ENCODE measurements at places on chromosomes 5 and 9.

DNA sequence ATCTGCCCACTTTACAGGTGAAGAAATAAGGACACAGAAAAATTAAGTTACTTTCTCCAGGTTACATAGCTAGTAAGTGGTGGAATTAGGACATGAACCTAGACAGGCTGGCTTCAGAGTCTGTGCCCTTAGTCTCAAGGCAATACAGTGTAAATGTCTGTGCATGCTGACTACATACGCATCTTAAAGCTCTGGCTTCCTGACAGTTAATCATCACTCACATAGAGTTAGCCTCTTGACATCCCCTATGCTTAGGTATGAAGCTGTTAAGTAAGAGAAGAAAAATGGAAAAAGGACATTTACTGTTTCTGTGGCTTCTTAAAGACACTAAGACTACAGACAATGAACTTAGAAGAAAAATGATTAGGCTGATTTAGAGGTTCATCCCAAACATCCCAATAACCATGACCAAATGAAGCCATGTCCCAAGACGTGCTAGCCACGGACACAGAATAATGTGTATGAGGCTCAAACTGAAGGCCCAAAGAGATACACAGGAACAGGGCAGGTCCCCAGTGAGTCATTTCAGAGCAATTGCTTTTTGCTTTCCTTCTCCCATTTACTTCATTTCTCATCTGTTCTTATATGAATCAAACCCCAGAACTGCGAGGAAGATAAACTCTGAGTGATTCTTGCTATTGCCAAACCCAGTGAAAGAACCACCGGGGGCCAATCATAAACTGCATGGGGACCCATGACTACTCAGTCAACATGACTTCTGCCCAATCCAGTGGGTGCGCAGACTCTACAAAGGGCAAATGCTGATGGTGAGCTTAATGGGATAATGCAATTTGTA is 100.0 kb upstream of the IFNK start:
- no peak for DNase-seq

GRCh38 chr5:150167512-150167850 is 903 bp downstream of the CDX1 start:
- no peak for DNase-seq

GRCh38 chr9:115847216-115847615 is 306.4 kb upstream of the PAPPA start:
- DNase-seq, result no peak

- DNase-seq, result no peak
These were observed 451.4 kb upstream of the DAB2 start for GRCh38 chr5:39876146-39876545.

DNA sequence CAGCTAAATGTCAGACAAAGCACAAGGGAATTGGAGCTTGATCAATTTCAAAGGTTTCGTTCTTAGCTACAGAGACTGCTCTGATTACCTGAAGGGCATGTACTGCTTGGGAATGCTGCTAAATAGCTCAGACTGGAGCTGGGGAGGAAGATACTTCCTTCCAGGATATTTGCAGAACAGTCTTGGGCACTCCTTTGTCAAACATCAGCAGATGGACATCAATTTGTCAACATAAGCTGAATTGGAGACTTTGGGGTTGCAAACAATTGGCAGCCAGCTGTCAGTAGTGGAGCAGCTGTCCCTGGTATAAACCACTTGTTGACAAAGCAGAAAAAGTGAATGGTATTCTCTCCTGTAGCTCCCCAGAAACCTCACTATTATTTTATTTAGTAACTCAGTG is 182.0 kb downstream of the CCDC192 start:
- DNase-seq, result no peak

GRCh38 chr9:6305954-6306563 is 22.1 kb upstream of the TPD52L3 start:
- DNase-seq, result peak; percentile 69

DNA sequence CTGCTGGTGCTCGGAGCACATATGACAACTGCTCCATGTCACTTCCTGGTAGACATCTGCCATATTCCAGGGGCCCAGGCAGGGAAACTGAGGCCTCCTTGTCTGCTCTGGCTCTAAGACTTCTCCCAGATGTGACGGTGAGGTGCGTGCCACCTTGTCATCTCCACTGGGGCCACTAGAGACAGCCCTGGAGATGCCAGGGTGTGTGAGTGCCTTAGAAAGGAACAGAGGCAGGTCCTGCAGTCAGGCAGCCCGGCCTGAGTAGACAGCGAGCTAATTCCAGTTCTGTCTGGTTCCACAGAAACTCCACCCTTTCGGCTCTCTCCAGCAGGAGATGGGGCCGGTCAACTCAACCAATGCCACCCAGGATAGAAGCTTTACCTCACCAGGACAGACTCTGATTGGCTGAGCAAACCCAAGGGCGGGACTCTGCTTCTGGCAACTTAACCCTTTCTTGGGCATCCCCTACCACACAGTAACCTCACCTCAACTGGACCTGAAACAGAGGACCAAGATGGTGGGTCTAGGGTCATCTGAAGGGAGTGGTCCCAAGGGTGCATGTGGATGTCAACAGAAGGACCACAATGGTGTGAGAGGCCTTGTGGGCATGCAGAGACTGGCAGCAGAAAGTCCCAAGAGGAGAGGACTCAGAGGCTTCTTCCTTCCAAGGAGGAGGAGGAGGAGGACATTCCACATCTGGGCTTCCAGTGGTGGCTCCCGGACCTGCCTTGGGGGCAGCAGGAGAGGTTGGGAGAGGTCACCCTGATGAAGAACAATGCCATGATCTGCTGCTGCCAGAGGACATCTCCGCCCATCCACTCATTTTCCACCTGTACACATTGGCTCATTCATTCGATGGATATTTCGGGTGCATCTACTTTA is 77.7 kb downstream of the RGS3 start:
- DNase-seq, result peak; percentile 81

DNA sequence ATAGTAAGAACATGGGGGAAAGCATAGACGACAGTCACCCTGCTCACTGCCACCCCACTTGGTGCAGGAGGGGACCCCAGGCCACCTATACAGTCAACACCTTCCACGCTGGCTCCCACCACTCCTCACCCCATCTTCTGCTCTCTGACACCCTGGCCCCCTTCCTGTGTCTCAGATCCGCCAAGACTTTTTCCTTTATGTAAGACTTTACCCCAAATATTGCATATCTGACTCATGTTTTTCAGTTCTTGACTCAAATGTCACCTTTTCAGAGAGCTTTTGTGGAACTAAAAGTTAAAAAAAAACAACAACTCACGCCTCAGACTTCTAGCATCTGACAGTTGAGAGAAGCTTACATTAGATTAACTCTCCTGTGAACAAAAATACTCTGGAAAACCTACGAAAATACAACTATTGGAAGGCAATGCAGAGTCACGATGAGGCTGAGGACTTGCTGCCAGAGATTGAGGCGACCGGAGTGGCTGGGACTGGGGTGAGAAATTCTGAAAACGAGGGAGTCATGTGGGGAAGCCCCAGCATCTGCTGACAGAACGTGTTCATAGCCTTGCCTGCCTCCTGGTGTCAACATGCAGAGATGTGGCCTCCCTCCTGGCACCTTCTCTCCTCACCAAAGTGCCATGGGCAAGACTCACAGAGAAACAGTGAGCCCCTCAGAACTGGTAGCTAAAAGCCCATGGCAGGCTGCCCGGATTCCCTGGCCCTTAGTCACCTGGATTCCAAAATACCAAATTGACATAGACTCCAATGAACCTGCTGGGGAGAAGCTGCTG is 22.4 kb upstream of the FCN2 start:
- no peak for DNase-seq

DNA sequence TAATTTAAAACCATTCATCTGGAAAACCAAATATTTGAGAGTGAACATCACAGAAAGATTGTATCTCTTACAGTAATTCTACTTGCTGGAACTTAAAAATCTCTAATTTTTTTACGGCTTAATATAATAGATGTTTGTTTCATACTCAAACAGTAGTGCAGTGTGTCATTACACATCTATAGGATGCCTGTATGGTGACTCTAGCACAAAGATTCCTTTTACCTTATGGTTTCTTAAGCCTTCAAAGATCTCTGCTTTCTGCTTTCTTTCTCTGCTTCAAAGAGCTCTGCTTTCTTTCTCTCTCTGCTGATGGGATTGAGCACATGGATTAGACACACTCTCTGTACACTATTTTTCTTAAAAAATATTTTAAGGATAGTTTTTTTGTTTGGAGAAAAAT is 374.0 kb upstream of the CDH9 start:
- DNase-seq, result no peak

- no peak for DNase-seq
These were observed 67.1 kb downstream of the EPB41L4B start for GRCh38 chr9:109253637-109254284.

DNA sequence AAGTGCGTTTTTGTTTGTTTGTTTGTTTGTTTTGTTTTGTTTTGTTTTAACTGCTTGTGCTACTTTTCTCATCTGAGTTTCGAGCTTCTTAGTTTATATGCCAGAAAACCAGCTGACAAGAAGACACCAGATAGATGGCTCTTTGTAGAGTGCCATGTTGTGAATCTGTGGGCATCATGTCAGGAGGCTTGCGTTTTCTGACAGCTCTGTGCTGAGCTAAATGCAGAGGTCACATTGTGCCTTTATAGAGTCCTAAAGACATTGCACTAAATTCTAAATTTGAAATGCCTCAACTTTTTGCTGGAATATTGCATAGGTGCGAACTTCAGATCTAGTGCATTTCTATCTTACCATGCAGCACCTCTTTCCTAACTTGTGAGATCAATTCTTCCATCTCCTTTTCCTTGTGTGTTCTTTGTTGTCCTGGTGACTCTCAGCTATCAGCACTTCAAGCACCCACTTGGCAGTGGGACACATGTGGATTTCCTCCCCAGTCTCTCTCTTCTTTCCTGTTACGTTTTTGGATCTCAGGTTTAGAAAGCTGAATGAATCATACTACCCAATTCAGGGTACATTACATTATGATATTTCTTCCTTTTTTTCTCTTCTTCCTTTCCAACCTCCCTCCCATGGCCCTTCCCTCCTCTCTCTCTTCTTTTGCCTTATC is 379.0 kb upstream of the RPS23 start:
- DNase-seq, result no peak

DNA sequence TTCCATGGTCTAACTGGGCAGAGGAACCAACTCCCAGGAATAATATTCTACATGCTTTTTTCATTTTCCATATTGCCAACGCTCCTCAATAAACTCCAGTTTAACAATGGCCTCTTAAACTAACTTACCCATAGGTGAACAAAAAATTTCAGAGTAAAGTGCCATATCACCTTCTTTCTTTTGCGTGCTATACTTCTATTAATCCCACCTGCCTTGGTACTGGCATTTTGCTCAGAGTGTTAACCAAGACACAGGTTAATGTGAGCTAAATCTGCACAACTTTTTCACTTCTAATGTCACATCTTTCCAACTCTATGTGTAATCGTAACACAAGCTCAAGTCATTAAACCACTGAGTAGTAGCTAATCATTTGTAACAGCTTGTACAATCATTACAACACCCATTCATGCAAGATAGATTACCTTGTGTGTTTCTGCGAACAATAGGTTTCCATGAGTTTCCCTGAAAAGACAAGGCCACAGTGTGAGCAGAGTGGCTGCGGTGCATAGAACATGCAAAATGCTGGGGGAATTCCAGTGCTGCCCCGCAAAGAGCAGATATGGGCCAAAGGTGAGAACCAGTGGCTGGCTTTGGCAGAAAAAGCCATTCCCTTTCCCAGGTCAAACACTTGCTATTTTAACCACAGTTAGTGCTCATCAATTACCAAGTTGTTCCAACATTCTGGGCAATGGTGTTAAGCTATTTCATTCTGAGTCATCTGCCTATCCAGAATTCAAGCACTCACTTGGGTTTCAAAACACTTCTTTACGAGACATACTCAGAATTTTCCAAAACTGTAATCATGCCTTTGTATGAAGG is 42.8 kb downstream of the TIMD4 start:
- DNase-seq, result no peak

- no peak for DNase-seq
These were observed 140.4 kb downstream of the PSAT1 start for GRCh38 chr9:78437296-78437695.

GRCh38 chr5:173441053-173441628 is 112.9 kb upstream of the STC2 start:
- no peak for DNase-seq

DNA sequence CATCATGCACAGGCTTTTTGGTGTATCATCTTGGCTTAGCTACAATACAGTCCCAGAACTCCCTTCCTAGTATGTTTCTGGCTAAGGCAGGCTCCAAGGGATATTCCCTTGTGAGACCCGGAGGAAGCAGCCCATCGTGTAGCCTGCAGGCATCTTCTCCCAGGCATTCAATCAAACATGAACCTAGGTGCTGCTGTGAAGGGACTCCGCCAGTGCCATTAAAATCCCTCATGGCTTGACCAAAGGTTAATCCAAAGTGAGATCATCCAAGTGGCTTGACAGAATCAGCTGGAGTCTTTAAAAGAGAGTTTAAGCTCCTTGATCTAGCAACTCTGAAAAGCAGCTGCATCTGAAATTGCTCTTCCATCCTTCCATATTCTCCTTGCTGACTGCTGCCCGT is 333.9 kb downstream of the DIRAS2 start:
- no peak for DNase-seq

DNA sequence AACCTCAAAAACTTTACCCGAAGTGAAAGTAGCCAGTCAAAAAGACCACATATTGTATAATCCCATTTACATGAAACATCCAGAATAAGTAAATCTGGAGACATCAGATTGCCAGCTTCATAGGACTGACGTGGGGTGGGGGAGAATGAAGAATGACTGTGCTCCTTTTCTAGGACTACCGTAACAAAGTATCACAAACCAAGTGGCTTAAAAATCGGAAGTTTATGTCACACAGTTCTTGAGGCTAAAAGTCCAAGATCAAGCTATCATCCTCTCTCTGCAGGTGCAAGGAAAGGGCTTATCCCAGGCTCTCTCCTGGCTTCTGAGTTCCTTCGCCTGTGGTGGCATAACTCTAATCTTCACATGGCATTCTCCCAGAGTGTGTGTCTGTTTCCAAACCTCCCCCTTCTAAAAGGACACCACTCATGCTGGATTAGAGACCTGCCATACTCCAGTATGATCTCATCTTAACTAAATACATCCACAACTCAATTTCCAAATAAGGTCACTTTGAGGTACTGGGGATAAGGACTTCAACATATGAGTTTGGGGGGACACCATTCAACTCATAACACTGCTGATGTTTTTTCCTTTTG is 25.5 kb downstream of the ADAM19 start:
- no peak for DNase-seq

- DNase-seq, result no peak
These were observed 65.6 kb downstream of the POU5F2 start for GRCh38 chr5:93675460-93676450.

DNA sequence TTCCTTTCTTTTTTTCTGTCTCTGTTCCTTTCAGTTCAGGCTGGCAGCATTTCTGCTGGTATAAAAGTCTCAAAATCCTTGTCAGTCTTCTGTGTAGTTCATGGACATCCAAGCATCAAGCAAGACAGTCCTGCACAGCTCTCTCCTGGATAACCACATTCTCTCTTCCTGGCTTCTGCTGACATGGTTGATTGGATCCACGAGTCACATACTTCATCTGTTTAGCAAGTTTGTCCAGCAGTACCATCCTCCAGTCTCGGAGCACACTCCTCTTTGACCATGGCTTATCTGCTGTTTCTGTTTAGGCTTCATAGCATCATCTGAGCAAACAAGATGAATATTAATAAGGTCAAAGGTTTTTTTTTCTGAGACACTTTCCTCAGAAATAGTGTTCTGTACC is 220.8 kb downstream of the KDM4C start:
- no peak for DNase-seq

- DNase-seq, result no peak
These were observed 30.5 kb downstream of the SLC9A3 start for GRCh38 chr5:493758-494157.

Data from hematopoietic multipotent progenitor cell treated with erythropoietin and hydrocortisone succinate and interleukin-3 and kit ligand, for 4 days (in vitro differentiated cells).